ENCODE measurements at places on chromosomes 5 and 9. TPM values are rescaled to one million over a fixed set of nuclear protein-coding genes. Genes with fewer than 3 reads are reported as not detected.

COL15A1 gene
- 1.7 TPM for total RNA-seq

FOXD4L5 gene
- under 0.01 TPM for total RNA-seq

SPARC gene
- 2,230 TPM for total RNA-seq

SLC25A48 gene
- not detected for total RNA-seq

AK8 gene
- 0.32 TPM for total RNA-seq

ECSCR gene
- total RNA-seq = not detected

- DNase-seq = peak; percentile 20
Measured at GRCh38 chr9:75451505-75451904, 363.2 kb downstream of the OSTF1 start.

DNA sequence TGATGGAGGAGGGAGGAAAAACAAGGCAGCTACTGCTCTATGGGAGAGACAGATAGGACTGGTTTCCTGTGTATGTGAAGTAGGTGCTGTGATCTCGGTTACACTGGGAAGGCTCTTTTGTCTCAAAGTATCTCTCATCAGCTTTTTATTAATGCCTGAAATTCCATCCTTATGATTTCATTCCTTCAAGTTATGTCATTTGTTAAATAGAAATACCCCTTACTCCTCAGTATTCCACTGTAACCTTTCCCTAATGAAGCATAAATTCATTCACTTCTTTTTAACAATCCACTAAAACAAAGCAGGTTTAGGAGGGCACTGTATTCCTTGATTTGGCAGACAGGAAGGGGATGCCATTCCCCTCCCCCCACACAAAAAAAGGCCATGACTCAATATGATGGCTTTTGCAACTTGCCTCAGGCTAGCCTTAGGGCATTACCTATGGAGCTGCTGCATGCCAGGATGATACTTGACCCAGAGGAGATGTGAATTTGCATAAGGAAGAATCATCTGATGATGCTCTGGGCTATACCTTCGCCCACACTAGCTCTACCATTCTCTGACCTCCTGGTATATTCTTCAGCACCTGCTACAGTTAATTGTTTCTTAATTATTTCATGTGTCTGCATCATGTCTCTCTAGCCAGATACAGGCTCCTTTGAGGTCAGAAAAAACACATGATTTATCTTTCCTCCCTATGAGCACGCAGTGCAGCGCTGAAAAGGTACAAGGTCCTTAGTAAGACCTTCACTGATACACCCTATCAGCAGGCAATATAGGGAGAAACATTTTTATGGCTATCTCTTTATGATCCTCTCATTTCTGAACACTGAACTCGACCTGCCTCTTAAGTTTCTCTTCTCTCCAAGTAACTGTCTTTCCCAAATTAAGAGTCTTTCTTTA is 26.3 kb downstream of the NR3C1 start:
- DNase-seq = no peak

- DNase-seq = no peak
Measured at GRCh38 chr5:22998774-22999173, 145.6 kb upstream of the CDH12 start.

- no peak for DNase-seq
Measured at GRCh38 chr5:76125888-76126287, 42.7 kb downstream of the SV2C start.

DNA sequence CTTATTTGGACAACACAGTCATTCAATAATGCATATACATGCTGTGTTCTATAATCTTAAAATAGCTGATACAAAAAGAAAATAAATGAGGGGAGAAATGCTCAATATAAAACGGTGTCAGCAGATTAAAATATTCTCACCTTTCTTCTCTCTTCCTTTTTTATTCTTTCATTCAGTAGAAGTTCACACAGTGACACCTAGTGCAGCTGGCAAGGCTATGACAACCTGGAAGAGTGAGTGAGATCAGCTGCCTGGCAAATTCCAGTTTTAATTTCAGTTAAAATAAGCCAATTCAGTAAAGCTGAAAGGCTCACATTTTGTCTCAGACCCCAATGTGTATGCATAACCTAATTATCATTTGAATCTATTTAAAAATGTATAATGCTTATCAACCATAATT is 150.3 kb downstream of the RASEF start:
- DNase-seq = no peak

Measured in fibroblast of villous mesenchyme (primary cell).